Sciatic nerve (tissue), 2 donors: ENCODE measurements at places on chromosomes 2 and 18. TPM values are rescaled to one million over a fixed set of nuclear protein-coding genes. Genes with fewer than 3 reads are reported as not detected.

- peak; percentile 10 for DNase-seq
These were observed 101.1 kb upstream of the GLI2 start for GRCh38 chr2:120634533-120634932.

GRCh38 chr18:71831039-71831438, 713.1 kb downstream of the CBLN2 start:
- no peak for DNase-seq

- DNase-seq, result no peak
These were observed 110.6 kb downstream of the TMEM182 start for GRCh38 chr2:102872388-102872787.

- no peak for DNase-seq
These were observed 290.8 kb downstream of the DYSF start for GRCh38 chr2:71743995-71744675.

Gene DNER
- total RNA-seq, result 0.71 TPM

Gene HOXD10
- total RNA-seq, result 1.9 TPM
